ENCODE measurements at places on chromosomes 6 and 20.

GRCh38 chr6:27775796-27776184 is 136.4 kb downstream of the OR2B2 start:
- DNase-seq, result no peak

DNA sequence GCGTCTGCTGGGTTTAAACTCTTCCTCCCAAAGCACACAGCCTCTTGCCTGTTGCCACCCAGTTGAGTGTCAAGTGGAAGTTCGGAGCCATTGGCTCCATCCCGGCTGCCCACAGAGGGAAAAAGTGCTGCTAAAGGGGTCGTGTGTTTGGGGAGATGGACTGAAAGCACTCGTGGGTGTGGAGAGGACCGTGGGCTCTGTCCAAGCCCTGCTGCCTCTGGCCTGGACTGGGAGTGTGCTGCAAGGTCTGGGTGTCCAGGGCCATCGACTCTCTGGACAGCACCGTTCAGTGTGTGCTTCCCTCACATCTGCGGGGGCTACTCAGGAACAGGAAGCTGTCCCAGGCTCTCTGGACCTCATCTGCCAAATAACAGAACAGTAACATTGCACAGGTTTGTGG is 269.3 kb downstream of the DLL1 start:
- no peak for DNase-seq

GRCh38 chr6:106275692-106276091 is 49.9 kb downstream of the ATG5 start:
- no peak for DNase-seq

DNA sequence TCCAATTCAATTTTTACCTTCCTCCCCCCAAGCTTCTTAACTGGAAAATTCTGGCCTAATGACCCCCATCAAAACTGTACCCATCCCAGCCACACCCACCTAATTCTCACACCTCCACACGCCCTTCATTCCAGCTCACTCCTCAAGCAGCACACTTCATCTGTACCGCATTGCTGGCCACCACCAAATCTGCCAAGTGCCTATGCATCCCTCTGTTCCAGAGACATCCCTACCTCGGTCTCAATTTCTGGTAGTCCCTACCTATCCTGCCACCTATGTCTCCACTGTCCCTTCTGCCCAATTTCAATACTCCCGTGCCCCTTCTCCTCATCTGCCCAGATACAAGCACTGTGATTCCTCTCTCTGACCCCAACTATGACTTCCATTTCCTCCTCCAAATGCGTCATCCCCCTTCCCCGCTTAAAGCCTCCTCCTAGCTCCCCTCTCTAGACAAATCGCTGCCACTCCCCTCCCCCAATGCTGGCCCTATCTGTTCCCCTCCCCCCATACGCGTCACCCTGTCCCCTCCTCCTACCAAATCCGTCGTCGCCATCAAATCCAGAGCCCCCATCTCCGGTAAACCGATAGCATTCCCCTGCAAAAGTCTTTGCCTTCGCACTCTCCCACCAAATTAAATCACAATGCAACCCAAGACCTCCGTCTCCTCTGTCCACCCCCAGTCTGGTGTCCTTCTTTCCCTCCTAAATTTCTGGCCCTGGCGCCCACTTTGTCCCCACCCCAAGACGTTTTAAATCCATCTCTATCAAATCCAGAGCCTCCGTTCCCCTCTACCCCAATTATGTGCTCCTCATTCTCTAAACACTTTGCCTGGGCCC is 1.2 kb downstream of the MTCH1 start:
- no peak for DNase-seq

DNA sequence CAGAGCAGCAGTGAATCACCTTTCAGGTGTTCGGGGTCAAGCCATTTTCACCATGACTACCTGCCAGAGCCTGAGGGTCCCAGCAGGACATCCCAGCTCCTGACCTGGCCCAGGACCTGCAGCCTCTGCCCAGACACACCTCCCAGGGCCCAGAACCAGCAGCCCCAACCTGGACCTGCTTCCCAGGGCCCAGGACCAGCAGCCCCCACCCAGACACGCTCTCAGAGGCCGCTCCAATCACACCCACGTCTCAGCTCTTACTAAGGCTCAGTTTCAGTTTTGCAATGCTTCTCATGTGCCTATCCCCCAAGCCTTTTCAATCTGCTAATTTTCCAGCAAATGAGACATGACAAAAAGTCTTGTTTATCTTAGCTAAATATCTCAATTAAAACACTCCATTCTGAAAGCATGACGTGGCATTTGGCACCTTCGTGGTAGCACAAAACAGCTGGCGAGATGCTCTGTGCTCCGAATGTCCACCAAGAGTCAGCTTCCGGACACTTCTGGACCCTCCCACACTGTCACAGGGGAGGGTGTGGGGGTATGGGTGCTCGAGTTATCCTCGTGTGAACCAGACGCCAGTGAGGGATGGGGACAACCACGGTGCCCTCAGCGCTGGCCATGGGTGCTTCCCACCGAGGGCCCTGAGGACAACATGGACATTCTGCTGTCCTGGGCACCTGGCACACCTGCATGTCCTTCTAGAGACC is 253.2 kb downstream of the DLL1 start:
- DNase-seq, result no peak

DNA sequence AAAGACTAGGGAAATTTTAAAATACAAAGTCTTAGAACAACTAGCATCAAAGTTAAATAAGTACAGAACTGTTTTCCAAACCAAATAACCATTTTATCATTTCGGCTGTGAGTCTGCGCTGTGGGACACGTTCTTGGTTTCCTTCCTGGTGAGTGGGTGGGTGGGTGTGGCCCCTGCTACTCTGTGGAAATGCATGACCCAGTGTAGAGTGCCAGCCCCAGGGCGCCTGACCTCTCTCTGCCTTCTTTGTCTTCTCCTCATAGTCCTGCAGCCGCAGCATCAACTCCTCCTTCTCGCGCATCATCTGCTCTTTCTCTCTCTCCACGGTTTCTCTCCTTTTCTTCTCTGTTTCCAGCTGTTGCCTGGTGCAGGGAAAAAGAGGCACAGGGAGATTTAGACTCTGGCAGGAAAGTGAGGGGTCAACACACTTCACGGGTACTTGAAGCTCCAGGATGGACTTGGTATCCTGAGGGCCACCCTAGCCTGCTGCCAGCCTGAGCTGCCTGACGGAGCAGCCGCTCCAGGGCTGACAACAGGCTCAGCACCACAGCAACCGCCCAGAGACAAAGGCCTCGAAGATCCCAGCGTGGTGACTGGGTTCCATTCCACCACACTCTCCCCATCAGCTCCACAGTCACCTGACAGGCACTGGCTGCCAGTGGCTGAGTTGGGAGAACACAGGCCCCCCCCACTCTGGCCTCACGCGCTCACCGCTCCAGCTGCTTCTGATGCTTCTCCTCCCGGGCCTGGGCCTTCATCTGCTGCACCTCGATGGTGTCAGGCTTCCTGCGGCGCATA is 48.4 kb downstream of the EZR start:
- DNase-seq, result no peak

Measured in GF-D8 (cell line).